ENCODE measurements at places on chromosomes 4 and X.

- DNase-seq = no peak
Observed at GRCh38 chrX:39972340-39972739, 125.4 kb downstream of the BCOR start.

DNA sequence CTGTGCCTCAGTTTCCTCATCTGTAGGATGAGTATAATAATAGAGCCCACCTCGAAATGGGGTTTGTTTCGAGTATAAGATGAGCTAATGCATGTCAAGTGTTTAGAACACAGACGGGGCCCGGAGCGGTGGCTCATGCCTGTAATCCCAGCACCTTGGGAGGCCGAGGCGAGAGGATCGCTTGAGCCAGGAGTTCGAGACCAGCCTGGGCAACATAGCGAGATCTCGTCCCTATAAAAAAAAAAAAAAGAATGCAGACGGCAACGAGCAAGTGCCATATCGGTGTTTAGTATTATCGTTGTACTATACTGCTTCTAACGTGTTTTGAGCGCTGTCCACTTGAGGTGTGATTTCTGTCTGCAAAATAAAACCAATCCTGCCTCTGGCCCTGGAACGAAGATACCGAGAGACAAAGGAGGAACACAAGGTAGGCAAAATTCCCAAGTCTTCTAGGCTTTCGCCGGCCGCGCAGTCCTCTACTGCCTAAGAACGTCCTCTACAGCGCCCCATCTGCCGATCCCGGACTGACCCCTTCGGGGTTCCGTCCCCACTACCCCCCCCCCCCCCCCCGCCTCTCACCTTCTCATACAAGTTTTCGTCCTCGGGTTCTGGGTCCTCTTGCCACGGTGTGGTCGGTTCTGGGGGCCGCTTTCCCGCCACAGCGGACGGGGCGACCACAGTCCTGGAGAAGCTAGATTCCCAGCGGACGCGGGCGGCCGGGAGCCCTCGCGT, 442 bp downstream of the NDUFB11 start:
- DNase-seq = peak; percentile 75

- peak; percentile 43 for DNase-seq
Observed at GRCh38 chr4:133594390-133595207, 445.5 kb downstream of the PCDH10 start.

DNA sequence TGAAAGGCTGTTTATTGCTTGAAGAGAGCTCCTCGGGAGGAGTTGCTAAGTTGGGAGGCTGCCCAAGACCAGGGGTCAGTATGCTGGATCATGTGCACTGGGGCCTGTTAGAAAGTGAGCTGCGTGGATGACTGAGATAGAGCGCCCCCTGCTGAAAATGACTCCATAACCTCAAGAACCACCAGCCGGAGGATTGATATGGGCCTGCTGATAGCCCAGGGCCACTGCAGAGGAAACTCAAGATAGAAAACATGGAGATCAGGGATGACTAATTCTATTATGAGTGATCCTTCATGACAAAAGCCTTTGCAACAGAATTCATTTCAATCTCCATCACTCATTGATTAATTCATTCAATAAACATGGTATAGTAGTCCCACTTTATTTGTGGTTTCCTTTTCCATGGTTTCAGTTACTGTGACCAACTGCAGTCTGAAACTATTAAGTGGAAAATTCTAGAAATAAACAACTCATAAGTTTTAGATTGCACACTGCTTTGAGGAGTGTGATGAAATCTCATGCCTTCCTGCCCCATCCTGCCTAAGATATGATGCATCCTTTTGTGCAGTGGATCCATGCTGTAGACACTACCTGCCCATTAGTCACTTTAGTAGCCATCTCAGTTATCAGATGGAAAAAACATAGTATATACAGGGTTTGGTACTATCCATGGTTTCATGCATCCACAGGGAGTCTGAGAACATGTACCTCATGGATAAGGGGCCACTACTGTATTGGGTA, 126.7 kb upstream of the MBNL3 start:
- peak; percentile 75 for DNase-seq
